ENCODE measurements at places on chromosomes 11 and 22.

DNA sequence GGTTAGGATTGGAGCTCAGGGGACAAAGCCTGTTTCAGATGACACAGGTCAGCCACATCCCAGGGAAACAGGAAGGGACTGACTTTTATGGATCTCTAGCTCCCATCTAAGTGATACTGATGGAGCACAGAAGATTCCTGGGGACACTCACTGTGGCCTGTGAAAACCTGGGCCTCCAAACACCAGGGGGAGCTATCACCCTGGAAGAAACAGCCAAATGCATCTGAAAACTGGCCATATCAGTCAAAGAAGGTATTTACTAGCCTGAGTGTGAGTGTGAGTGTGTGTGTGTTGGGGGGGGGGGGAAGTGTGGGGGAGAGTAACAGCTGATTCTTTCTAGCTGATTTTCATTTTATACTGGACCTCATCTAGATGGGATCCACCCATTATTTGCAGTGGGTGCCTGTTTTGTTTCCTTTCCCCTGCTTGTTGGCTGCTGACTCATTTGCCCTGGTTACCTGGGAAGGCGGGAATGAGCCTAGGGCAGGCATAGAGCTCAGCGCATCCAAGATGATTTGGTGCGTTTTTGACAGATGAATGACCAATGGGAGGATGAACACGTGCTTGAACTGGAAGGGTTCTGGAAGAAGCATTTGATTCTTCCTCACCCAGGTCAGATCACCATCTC lies 284.0 kb downstream of the KIRREL3 start:
- no peak for DNase-seq

DNA sequence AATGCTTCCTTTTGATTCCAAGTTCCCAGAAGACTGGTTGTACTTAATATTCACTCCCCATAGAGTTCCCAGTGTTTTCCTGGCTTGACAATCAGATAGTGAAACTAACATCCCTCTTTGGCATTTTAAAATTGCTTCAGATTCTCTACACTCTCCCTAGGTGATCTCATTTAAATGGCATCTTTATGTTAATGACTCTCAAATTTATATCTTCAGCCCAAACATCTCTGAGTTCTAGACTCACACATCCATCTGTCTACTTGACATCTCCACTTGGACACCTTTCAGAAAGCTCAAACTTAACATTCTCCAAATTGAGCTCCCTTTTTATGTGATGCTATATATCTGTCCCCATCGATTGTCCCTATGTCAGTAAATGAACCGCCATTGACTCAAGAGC lies 232.0 kb downstream of the NTM start:
- DNase-seq: no peak

DNA sequence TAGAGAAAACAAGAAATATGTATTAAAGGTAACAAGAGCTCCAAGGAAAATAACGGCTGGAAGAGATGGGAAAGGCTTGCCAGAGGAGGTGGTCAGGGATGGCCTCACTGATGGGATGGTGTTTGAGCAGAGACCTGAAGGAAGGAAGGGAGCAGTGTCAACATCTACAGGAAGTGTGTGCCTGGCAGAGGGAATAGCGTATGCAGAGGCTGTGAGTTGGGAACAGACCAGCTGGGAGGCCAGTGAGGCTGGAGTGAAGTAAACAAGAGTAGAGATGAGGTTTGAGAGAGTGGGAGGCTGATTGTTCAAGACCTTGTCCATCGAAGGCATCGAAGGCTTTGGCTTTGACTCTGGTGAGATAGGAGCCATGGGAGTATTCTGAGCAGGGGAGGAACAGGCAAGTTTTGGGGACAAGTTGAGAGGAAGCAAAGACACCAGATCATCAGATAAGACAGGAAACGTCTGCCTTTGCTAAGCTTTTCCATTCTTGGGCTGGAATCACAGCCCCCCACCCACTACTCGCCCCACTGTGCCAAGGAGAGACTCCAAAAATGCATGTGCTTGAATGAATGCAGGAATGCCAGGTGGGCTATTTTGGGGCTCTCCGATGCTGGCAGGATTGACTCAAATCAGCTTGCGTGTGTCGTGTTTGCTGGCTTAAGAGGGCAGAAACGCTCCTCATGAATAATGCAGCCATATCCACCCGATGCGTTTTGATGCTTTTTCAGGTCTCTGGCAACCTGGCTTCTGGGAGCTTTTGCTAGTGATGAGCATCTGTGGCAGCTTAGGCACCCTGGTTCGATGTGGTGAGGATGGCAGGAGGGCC lies 7.2 kb downstream of the SGSM1 start:
- no peak for DNase-seq

DNA sequence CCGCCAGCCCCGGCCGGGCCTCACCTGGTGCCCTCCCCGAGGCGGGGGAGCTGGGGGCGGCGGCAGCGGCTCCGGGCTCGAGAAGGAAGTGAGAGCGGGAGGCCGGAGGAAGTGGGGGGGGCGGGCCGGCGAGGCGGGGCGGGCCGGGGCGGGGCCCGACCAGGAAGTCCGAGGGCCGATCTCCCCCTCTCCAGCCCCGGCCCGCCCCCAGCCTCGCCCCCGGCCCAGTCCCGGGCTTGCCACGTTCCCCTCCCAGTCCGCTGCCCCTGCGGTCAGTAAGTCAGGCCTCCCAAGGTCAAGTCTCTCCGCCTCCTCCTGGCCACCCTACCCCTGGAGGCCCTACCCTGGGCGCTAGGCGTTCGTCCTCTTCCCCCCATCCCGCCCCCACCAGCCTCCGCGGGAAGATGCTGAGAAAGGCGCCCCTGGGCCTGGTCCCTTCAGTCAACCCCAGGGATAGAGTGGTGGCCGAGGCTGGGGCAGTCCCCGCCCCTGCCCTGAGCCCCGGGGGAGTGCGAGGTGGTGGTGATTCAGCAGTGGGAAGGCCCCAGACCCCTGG lies at the start of gene RHOG:
Gene RHOG (minus strand): TSS at position 90 of the 556 bp plus-strand sequence. CDS start 12,821 bp downstream, outside the sequence.
- DNase-seq: peak; percentile 87

DNA sequence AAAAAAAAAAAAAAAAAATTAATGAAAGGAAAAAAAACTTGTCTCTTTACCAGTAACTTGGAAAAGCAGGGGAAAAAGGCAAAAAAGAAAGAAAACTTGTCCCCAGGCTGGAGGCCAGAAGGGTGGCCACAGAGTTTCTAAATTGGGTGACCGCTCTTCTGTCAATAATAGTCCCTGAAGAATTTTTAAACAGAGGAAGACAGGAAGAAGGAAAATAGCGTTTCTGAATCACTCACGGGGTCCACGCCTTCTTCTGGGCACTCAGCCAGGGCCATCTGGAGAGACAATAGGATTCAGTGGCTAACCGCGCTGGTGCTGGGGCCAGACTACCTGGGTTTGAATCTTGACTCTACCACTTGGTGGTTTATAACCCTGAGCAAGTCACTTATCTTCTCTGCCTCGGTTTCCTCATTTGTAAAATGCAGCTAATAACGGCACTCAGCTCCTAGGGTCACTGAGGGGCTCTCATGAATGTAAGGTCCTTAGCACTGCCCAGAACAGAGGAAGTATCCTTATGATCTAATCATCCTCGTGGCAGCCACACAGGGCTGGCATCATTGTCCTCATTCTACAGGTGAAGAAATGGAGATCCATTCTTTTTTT lies 7.0 kb downstream of the C11orf86 start:
- no peak for DNase-seq

DNA sequence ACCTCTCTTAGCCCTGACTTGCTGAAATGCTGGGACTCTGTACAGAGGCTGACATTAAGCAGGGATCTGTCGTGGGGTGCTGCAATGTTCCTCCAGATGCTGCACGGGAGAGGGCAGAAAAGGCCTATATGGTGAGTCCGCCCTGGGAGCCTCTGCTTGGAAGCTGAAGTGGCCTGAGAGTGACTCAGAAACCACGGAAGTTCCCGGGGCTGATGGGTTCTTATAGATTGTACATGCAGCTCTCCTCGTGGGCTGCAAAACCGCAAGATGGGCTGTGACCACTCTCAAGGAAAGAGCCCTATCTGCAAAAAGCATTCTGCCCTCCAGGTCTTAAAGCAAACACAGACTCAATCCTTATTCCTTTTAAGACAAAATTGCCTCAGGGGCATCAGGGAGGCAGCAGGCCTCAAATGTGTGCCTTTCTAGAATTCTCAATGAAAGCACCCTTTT lies 5.8 kb upstream of the SLC43A3 start:
- no peak for DNase-seq

DNA sequence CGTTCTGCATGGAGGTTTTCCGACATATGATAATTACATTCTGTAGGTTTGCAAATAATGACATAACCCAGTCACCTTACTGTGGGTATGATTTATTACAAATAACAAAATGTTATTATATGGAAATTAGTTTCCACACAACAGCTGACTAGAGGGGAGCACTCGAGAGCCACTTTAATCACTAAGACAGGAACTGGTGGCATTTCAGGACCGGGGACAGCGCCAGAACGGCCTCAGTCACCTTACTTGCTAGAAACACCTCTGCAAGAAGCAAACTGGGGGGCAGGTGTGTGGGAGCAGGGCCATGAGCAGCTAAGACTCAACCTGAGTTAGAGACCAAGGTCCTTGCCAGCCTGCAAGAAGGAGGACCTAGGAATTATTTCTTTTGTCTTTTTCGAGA lies 199.9 kb downstream of the DSCAML1 start:
- DNase-seq: peak; percentile 10

DNA sequence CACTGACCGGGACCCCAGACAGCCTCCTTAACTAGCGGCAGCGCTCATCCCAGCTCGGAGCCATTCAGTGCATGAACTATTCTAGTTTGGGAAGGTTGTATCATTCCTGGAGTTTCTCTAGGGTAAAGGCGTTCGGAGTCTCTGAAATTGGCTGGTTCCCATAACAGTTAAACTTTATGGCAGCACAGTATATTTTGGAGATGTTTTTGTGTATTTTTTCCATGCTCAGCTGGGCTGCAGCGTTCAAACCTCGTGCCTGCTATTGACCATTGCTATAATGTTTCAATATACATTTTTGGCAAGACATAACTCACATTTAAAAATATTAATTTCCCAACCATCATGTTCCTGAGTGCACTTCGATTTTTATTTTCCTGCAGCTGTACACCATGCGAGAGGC lies 169.7 kb downstream of the ST3GAL4 start:
- no peak for DNase-seq

DNA sequence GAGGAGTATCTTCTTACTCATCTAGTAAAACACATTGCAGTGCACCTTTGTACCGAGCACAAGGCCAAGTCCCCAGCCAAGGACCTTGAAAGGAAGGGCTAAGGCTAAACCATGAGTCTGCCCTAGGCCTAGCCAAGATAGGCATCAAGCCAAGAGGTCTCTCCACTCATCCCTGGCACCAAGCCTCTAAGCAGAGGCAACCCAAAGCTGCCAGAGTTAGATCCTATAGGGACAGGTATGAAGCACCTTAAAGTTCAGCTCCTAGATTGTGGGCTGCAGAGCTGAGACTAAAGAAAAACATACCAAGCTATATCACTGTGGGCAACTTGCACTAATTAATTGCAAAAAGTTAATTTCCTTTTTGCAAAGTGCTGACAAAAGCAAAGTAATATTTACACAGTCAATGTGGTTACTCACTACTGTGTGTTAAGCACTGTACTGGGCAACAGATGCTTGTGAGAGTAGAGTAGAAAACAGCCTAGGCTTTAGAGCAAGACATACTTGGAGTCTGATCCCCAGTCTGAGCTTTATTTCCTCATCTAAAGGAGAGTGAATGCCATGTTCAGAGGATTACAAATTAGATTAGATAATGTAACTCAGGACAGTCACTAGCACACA lies 7.2 kb downstream of the COA4 start:
- DNase-seq: no peak

DNA sequence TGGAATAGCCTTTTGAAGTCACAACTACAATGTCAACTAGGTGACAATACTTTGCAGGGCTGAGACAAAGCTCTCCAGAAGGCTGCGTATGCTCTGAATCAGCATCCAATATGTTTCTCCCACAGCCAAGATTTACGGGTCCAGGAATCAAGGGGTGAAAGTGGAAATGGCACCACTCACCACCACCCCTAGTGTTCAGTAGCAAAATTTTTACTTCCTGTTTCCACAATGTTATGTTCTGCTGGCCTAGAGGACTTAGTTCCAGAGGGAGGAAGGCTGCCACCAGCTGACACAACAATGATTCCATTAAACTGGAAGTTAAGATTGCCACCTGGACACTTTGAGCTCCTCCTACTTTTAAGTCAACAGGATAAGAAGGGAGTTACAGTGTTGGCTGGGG lies 68.5 kb upstream of the MPEG1 start:
- DNase-seq: no peak

GRCh38 chr11:47466201-47466600 lies 17.3 kb upstream of the RAPSN start:
- DNase-seq: no peak

GRCh38 chr11:75239531-75240290 lies 863 bp upstream of the TPBGL start:
- DNase-seq: no peak

DNA sequence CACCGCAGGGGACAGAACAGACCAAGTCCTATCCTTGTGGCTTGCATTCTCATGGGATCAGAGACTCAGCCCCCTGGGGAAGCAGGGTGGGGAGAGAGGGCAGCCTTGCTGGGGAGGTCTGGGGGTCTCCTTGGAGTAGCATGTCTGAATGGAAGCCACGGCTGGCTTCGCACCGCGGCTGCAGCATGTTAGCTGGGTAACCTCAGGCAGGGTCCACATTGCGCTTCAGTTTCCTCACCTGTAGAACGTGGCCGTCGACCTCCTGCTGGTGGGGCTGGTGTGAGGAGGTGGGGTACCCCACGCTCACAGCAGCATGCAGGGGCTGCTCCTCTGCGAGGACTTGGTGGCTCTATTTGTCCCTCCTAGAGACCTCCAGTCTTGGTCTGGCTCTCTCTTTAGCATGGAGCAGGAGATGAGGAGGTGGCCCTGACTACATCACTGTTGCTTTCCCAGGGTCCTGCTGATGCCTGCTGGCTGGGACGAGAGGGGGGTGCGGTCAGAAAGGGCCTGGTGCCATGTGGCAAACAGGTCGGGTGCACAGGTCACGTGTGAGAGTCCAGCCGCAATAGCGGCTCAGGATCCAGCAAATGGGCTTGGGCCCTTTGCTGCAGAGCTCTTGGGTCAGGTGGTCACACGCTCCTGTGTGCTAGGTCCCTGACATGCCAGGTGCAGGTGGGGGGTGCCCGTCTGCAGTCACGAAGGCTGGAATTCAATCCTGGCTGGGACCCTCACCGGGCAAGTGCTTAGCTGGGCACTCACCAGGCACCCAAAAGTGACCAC lies 35.4 kb upstream of the SMIM38 start:
- no peak for DNase-seq

DNA sequence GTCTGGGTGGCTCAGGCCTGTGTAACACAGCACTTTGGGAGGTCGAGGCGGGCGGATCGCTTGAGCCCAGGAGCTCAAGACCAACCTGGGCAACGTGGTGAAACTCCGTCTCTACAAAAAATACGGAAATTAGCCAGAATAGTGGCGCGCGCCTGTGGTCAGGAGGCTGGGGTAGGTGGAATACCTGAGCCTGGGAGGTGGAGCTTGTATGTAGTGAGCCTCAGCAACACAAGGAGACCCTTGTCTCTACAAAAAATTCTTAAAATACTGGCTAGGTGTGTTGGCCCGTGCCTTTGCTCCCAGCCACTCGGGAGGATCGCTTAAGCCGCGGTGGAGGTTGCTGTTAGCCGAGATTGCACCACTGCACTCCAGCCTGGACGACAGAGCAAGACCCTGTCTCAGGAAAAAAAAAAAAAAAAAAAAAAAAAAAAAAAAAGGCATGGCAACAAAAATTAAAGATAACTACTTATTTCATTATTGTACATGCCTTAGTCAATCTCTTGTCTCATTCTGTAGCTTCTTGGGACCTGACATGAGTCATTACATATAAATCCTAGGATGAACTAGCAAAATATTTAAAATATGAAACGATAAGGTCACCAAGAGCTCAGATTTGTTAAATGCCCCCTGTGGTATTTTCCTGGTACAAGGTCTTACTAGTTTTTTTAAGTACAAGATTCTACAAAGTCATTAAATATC lies 1.1 kb downstream of the TAF1D start:
- peak; percentile 49 for DNase-seq

Measured in B cell (primary cell).